Activated CD4-positive, alpha-beta T cell treated with anti-CD3 and anti-CD28 coated beads for 36 hours (primary cell): ENCODE measurements at places on chromosomes 16 and 17.

DNA sequence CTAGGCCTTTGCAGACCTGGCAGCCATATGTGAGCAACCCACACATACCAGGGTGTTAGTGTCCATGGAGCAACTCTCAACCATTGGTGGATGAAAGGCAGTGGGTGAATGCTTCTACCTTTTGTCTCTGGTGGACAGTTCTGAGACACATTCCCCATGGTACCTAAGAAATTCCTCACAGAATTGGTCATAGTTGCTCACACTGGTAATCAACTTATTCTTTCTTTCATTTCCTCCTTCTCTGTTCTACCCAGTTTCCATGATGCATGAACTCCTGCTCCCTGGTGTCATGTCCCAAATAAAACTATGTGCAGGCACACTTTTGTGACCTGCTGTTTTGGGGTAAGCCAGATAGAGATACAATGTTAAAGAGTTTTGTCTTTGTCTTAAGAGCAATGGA lies 33.2 kb upstream of the MPHOSPH6 start:
- no peak for DNase-seq

GRCh38 chr16:50640391-50640790 lies 40.7 kb downstream of the SNX20 start:
- no peak for DNase-seq

GRCh38 chr16:57747496-57747895 lies 11.9 kb downstream of the KATNB1 start:
- no peak for DNase-seq

- DNase-seq: peak; percentile 37
Measured at GRCh38 chr17:57946798-57947358, 8.3 kb downstream of the CUEDC1 start.

DNA sequence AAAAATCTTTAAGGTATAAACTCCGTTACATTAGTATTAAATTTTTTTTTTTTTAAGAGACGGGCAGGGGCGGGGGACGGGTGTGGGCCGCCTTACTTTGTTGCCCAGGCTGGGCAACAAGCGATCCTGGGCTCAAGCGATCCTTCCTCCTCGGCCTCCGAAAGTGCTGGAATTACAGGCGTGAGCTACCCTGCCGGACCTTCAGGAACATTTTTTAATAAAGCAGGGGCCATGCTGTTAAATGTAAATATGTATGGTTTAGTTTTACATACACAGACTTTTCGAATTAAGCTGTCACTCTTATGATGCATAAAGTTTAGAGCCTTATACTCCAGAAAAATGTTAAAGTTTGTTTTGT lies 2.4 kb downstream of the PPM1D start:
- no peak for DNase-seq

DNA sequence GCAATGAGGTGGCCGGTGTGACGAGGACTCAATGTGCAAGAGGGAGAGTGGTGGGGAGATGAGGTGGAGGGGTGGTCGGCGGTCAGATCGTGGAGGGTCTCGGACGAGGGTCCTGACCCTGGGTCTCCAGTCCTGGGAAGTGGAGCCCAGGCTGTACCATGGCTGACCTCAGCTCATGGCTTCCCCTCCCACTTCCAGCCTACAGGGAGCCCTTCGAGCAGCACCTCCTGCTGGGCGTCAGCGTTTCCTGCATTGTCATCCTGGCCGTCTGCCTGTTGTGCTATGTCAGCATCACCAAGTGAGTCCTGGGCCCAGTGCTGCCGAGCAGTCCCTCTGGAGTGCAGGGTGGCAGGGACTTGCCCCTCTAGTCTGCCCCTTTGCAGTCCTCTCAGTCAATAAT lies 41.8 kb downstream of the IL4R start:
- peak; percentile 75 for DNase-seq
